ENCODE measurements at places on chromosomes 7 and 10. TPM values are rescaled to one million over a fixed set of nuclear protein-coding genes. Genes with fewer than 3 reads are reported as not detected.

DNA sequence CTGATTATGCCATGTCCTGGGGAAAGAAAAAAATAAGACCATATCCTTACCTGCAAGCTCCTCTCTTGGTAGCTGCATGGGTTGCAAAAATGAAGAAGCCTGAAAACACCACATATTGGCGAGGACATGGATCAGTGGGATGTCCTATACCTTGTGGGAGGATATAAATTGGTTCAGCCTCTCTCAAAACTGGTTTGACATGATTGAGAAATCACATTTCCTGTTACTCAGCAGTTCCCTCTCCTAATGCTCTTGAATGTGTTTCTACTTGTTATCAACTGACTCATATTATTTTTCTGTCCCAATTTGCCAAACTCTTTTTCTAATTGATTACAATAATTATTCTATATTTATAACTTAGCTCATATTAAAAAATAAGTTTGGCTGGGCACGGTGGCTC is 380.2 kb downstream of the EXOC4 start:
- DNase-seq: no peak

DNA sequence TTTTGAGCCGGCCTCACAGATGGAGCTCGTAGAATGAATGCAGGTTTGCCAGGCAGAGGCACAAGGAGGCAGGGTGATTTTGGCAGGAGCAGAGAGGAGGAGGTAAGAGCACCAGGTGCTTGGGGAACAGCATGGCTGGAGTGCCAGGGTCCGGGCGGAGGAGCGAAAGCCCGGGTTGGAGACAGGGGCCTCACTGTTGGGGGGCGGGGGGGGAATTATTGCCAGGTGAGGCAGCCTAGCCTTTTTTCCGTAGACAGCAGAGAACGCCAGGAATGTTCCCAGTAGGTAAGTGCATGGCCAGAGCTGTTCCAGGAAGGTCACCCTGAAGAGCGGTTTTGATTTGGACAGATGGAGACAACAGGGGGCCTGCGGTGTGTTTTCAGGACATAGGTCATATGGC is 9.5 kb downstream of the SRRM3 start:
- DNase-seq: no peak

DNA sequence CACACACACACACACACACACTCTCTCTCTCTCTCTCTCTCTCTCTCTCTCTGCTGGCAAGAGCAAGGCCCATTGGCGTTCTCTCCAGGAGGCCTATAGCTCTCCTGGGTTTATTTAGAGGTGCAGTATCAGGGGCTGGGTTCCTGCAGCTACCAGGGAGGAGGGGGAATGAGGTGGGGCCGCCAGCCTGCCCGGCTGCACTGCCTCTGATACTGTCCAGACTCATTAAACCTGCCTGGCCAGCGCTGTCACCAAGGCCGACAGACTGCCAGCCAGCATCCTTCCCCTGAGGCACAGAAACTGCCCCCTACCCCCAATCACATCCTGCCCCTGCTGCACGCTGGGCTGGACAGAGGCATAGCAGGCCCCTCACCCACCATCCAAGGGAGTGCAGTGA is 4.3 kb downstream of the PRRT4 start:
- DNase-seq: no peak

DNA sequence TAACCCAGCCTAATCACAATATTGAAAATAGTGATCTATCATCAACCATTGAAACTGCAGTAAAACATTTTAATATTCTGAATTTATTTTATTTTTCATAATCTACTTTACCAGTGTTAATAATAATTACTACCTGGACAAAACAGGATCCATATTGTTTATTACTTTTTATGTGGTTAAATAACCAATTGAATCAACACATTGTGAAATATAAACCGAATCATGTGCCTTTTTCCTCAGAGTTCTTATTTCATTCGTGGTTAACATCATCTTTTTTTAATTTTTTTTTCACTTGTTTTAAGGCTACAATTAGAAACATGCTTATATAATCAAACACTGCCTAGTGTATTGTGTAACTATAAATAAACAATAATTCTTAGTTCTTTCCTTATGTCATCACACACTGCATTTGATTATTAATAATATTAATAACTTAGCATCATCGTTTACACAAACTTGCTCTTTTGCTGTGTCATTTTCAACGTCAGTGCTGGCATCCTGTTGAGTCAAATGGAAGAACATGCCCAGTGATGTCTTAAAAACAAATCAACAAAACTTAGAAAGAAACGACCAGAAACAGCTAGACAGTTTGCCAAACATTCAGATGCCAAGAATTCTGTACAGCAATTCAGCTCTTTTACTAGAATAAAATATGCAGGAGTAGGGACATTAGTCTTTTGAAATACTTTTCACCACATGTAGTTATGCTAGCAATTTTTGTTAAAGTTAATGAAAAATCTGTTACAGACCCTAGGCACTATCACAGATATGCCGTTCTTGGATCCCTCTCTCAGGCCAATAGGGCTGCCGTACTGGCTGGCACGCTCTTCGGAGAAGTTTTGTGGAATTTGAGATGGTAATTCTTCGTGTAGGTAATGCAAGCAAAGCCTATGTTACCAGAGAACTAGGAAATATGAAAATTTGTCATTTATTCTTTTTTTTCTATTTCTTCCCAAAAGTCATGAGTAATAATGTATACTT is 330.4 kb upstream of the SEMA3A start:
- no peak for DNase-seq

DNA sequence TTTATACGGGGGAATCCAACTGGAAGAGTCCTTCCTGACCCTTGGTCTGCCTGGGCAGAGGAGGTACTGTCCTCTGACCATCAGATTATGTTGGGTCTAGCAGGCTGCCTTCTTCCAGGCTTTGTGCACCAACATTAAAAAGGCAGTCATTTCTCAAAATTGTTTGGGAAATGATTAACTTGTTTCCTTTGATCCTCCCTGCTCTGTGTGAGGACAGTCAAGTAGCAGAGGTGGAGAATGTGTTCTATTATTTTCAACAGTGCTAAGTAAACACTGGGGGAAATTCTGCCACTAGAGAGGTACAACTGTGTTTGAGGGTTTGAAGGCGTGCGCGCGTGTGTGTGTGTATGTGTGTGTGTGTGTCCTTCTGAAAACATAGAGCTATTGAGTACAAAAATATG is 20.6 kb downstream of the ACSL5 start:
- no peak for DNase-seq

DNA sequence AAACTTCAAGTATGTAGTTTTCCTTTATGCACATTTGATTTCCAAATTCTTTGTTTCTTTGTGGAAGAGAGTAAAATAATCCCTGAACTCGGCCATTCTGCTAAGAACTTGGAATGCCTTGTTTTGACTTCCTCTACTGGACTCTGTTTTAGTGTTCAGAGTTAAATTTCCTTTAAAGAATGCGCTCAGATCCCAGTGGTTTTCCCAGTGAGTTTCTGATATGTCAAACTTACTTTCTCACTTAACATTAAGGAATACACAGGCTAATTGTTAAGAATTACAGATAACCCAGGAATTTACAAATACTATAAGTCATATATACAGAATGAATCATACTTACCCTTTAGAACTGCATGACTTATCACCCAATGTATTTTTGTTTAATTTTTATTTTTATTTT is 1067.6 kb upstream of the CELF2 start:
- DNase-seq: no peak

GRCh38 chr10:58909881-58910280 is 266.6 kb upstream of the PHYHIPL start:
- DNase-seq: no peak

DNA sequence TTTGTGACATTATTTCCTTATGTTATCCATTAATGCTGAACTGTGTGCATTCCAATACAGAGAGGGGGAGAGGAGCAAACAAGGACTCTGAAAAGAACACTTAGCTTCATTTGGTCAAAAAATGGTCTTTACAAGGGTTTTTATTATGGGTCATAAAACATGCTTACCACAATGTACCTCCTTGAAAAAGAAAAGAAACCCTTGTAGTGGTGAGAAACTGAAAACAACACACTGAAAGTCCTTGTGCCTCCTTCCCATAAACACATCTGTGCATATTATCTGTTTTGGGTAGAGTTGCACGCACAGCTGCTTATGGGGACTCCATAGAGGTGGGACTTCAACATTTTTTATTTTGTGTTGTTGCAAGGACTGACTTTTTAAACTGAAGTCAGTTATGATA is 98.7 kb downstream of the CDK6 start:
- DNase-seq: no peak

DNA sequence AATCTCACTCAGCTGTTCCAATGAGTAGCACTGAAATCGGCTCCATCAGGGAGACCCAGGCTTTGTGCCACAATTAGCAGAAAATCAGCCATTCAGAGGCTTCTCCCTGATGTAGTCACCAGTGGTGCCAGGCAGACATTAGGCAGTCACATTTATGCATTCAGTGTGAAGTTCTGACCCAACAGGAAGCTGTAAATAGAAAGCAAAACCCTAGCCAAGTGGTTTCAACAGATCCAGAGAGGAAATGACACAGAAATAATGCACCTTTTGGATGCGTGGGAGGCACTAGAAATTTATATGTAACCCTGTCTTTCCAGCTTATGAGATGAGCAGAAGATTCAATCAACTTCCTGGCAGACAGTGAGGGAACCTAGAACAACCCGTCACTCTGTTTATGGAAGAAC is 186.4 kb downstream of the PDE1C start:
- no peak for DNase-seq

- no peak for DNase-seq
These were observed 187.4 kb upstream of the TMEM72 start for GRCh38 chr10:44723619-44724325.

- peak; percentile 48 for DNase-seq
These were observed 6.7 kb upstream of the SMNDC1 start for GRCh38 chr10:110311357-110311949.

DNA sequence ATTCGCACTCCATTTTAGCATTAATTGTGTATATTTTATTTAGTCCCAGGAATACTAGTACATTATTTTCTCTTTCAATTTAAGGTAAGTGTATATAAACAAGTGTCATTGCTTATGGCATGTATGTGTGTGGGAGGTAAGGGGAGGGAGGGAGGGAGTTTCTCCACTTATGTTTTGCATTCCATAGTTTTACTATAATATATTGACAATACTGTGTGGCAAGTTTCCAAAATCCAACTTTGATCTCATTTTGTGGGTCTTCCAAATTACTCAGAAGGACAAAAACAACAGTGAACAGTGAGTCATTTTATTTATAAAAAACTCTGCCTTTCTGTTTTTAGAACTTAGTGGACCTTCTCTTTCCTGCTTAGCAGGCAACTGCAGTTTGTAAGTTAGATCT is 102.3 kb upstream of the SEMA3E start:
- no peak for DNase-seq

- DNase-seq: no peak
These were observed 239.5 kb downstream of the KIAA1217 start for GRCh38 chr10:24448351-24448999.

- DNase-seq: no peak
These were observed 5.2 kb downstream of the STEAP2 start for GRCh38 chr7:90216771-90217170.

GRCh38 chr10:104036518-104037260 is 49.0 kb downstream of the COL17A1 start:
- DNase-seq: no peak

GRCh38 chr10:130767116-130767730 is 544.3 kb downstream of the TCERG1L start:
- no peak for DNase-seq

- no peak for DNase-seq
These were observed 570.7 kb downstream of the REEP3 start for GRCh38 chr10:64091897-64092296.

GRCh38 chr10:114967071-114967470 is 29.1 kb downstream of the TRUB1 start:
- DNase-seq: no peak

DNA sequence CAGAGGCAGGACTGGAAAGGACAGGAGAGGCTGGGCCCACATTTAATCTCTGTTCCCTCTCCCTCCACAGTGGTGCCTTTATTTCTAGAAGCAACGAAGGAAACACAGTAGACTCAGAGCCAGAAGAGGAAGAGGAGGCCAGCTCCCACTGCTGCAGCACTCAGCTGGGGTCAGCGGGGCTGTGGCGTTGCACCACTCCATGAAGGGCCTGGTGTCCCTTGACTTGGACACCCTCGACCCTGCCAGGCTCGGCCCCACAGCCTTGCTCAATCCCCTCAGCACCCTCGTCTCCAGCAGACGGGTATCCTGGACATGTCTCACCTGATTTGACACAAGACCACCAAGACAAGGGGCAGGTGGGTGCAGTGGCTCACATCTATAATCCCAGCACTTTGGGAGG is 38.8 kb downstream of the PRKAG2 start:
- DNase-seq: no peak

GRCh38 chr7:116142850-116143249 is 67.5 kb upstream of the TES start:
- DNase-seq: no peak

- no peak for DNase-seq
These were observed 63.4 kb upstream of the SYPL1 start for GRCh38 chr7:106175507-106175906.

GRCh38 chr10:80700760-80701444 is 163.2 kb downstream of the SH2D4B start:
- no peak for DNase-seq

DNA sequence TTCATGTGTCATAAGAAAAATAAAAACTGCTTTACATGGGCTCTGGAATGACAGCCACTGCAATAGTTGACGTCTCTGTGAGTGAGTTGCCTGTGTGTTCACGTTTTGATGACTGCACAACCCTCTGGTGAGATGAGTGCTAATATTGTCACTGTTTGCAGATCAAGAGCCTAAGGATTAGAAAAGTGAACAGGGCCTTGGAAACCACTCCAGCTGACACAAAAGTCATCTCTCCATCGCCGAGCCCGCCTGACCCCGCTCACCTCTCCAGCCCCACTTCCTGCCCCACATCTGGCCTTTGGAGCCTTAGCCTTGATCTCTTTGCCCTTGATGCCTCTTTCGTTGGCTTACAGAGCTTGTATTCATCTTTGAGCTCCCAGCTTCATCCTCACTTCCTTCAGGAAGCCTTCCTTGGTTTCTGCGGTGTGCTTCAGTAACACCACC is 351.7 kb downstream of the TCERG1L start:
- no peak for DNase-seq

DNA sequence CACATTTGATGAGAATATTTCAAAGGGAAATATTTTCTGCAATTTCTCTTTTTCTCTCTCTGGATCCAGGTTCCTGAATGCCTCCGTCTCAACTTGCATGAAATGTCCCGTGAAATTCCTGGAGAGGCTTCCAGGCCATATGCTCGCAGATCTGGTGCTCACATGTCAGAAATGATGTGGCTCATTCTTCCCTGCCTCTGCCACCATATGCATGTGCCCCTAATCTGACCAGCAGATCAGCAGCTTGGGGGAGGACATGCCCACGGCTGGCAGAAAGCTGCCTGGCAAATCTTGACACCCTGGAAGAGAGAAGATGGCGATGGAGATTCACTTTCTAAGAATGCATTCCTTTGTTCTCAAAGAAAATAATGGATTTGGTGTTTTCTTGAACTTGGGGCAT is 490.7 kb downstream of the RPS24 start:
- no peak for DNase-seq

Gene PIK3AP1
- 6.6 TPM for total RNA-seq

Gene NPY
- 4.3 TPM for total RNA-seq

Gene ALOX5
- total RNA-seq: 25.7 TPM

Gene ZNF277
- total RNA-seq: 53.1 TPM

Gene RET
- total RNA-seq: 2.7 TPM

Gene CTAGE6
- total RNA-seq: 3.4 TPM

Gene MET
- 24.3 TPM for total RNA-seq

Gene CALY
- 0.79 TPM for total RNA-seq

Gene PILRA
- 2.2 TPM for total RNA-seq

Gene HOXA10
- 23.2 TPM for total RNA-seq

Gene PPP1R3C
- total RNA-seq: 129 TPM

Gene GDF10
- total RNA-seq: 7.8 TPM

Gene CLCN1
- 0.16 TPM for total RNA-seq

All from urinary bladder (tissue), 4 donors.